Dermis microvascular lymphatic vessel endothelial cell (primary cell): ENCODE measurements at places on chromosomes 5 and 9. TPM values are rescaled to one million over a fixed set of nuclear protein-coding genes. Genes with fewer than 3 reads are reported as not detected.
A peak's percentile ranks its signal among the peaks of the same experiment; 100 is the strongest.

The HAPLN1 gene
- not detected in 2 replicates for total RNA-seq

The EPB41L4B gene
- 0.39 and 0.51 TPM in 2 replicates for total RNA-seq

The GABRA1 gene
- total RNA-seq, result not detected in 2 replicates

The DNAJC21 gene
- 15.5 and 16.6 TPM in 2 replicates for total RNA-seq

The PCDHA6 gene
- 0.25 TPM in 1 of 2 replicates, not detected in the other for total RNA-seq

The ANKH gene
- total RNA-seq, result 12.7 and 42.4 TPM in 2 replicates

The ACER2 gene
- total RNA-seq, result 5.0 and 7.8 TPM in 2 replicates

The MEIKIN gene
- total RNA-seq, result not detected in 2 replicates

The PKD2L2 gene
- total RNA-seq, result not detected in 2 replicates

The ALDH7A1 gene
- total RNA-seq, result 20.4 and 40.2 TPM in 2 replicates

The CCL19 gene
- not detected in 2 replicates for total RNA-seq

The SEMA5A gene
- under 0.01 and 0.13 TPM in 2 replicates for total RNA-seq

The PRDM9 gene
- total RNA-seq, result not detected in 2 replicates

The SLC25A2 gene
- total RNA-seq, result under 0.01 and 0.13 TPM in 2 replicates

The PLPP7 gene
- total RNA-seq, result 1.9 and 2.3 TPM in 2 replicates

The TMEM174 gene
- not detected in 2 replicates for total RNA-seq

The PTGDS gene
- 0.13 and 0.25 TPM in 2 replicates for total RNA-seq

- DNase-seq, result no peak
These were observed 194.0 kb downstream of the CRB2 start for GRCh38 chr9:123550012-123550411.

- DNase-seq, result no peak
These were observed 964.7 kb upstream of the PTPRD start for GRCh38 chr9:11577522-11577921.

GRCh38 chr5:178577376-178577839, 12.8 kb downstream of the COL23A1 start:
- DNase-seq, result no peak

DNA sequence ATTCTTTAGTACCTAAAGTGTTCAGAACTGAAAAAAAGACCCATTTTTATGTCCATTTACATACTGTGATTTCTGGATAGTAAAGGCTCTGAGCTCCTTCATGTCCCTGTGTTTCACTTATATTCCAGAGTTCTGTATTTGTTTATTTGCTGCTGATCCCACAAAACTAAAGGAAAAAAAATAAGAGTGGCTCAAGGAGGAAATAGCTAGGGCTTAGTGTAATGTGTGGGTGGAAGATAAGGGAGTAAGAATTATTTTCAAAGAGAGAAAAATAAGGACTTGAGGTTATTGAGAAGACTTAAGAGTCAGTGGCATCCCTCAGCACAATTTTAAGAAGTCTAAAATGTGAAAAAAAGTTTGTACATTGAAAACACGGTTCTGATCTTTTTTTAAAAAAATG, 46.0 kb downstream of the ENTREP1 start:
- peak; percentile 74 for DNase-seq

- DNase-seq, result no peak
These were observed 51.9 kb upstream of the RNF38 start for GRCh38 chr9:36451949-36452348.

DNA sequence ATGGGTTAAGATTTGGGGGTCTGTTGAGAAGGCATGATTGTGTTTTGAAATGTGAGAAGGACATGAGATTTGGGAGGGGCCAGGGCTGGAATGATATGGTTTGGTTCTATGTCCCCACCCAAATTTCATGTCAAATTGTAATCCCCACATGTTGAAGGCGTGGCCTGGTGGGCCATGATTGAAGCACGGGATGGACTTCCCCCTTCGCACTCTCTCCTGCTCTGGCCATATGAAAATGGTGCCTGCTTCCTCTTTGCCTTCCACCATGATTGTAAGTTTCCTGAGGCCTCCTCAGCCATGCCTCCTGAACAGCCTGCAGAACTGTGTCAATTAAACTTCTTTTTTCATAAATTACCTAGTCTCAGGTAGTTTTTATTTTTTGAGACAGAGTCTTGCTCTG, 14.7 kb upstream of the NOTCH1 start:
- no peak for DNase-seq

GRCh38 chr5:36079200-36079781, 12.6 kb upstream of the UGT3A2 start:
- peak; percentile 49 for DNase-seq

DNA sequence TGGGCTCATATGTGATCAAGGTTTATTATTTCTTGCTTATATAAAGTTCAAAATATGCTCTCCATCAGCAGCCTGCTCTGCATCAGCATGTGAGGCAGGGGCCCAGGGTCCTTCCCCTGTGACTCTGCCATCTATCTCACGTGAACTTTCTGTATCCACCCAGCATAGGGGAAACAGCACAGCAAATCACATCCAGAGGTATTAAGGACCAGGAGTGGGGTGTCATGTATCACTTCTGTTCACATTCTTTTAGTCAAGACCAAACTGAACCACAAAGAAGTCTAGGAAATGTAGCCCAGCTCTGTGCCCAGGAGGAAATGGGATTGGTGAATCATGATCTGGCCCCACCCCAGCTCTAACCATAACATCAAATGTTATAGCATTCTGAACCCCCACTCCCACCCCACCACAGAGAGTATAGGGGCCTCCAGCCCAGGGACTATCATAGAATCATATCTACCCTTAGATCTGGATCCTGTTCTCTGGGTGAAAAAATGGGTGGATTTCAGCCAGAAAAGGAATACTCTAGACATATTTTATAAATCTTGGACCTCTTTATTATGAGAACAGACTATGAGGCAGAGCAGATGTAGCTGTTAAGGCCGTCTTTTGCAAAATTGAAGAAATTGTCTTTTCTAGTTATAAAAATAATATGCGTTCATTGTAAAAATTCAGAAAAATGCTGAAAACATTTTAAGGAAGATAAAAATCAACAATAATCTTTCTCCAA, 473.7 kb downstream of the ARHGEF28 start:
- DNase-seq, result no peak

DNA sequence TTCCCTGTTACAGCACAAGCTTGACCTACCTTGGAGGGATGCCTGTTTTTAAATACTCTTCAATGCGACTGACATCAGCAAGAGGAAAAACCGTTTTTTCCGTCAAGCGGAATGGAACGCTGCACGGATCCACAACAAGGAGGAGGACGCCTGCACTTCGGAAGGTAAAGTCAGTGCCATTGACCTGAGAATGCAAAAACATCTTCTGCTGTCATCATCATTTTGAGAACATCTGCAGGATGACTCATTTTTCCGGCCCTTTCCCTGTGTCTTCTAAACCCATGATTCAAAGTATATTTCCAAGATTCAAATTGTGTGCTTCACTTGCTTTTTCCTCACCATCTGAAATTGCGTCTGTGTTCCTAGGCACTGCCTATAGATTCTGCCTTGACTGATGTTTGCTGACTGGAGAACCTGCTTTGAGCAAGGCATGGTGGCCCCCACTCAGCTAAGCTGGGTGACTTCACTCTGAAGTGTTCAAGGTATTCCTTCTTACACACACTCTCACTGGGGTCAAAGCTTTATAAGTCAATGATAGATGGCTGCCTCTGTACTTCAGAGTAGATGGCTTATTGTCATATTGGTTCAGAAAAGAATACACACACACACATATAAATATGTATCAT, 78.1 kb downstream of the CEMIP2 start:
- no peak for DNase-seq

- DNase-seq, result no peak
These were observed 1045.6 kb upstream of the WWC1 start for GRCh38 chr5:167245868-167246267.

DNA sequence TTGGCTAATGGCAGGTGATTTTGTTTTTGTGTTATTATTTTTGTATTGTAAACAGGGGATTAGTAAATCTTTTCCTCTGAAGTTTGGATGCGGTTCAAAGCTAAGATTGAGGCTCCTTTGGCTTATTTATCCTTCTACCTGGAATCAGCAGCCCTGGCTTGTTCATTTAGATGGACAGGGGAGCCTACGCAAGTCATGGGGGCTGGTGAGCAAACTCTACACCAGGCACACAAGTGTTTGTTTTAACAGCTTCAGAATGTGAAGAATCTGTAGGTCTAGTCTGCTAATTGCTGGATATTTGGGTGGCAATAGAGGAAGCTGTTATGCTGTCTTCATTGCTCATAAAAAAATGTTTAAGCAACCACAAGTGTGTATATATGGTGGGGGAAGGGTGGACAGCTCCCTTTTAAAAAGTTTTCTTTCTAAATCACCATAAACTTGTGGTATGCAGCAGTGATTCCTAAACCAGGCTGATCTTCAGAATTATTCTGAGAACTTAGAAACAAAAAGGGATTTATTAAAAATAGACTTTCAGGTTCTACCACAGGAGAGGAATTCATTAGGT, 20.7 kb downstream of the ZNF462 start:
- no peak for DNase-seq

- no peak for DNase-seq
These were observed 33.0 kb downstream of the CAMK2A start for GRCh38 chr5:150256410-150257064.

DNA sequence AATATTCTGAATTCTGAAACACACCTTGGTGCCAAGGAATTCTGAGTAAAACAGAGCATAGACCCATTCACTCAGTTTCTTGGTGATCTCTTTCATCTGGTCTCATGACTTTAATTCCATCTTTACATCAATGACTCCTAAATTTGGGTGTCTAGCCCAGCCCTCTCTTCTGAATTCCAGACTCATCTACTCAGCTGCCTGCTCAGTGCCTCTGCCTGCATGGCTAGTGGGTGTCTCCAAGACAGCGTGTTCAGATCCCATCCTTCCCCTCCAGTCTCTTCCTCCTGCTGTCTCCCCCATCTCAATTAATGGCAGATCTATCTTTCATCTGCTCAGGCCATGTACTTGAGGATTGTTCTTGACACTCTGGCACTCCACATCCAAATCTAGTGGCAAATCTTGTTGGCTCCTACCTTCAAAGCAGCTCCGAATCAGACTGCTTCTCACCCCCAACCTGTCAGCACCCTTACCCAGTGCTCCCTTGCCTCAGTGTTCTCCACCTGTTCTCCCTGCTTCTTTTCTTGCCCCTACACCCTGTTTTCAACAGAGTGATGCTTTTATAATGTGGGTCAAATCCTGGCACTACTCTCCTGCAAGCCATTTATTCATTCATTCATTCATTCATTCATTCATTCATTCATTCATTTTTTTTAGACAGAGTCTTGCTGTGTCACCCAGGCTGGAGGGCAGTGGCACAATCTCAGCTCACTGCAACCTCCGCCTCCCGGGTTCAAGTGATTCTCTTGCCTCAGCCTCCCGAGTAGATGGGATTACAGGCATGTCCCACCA, 5.3 kb downstream of the CAVIN4 start:
- no peak for DNase-seq

GRCh38 chr5:88544671-88545070, 276.0 kb upstream of the TMEM161B start:
- no peak for DNase-seq

- DNase-seq, result no peak
These were observed 58.6 kb upstream of the LMNB1 start for GRCh38 chr5:126718236-126718868.

- no peak for DNase-seq
These were observed 4.6 kb upstream of the TRAF2 start for GRCh38 chr9:136881691-136882108.

- no peak for DNase-seq
These were observed 323.4 kb downstream of the PSAT1 start for GRCh38 chr9:78620303-78620702.

DNA sequence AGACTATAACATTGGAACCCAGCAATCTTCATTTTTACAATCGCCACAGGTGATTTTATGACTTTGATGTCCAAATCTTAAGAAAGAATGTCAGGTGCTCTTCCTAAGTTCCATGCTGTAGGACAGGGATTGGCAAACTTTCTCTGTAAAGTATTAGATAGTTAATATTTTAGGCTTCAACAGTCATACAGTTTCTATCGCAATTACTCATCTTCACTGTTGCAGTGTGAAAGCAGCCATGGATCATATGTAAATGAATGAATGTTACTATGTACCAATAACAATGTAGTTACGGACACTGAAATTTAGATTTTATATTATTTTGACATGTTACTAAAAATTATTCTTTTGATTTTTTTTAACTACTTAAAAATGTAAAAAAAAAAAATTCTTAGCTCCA, 169.7 kb downstream of the DTWD2 start:
- no peak for DNase-seq

GRCh38 chr9:94804316-94804715, 77.8 kb downstream of the AOPEP start:
- no peak for DNase-seq

- DNase-seq, result no peak
These were observed 351.8 kb downstream of the RAB3C start for GRCh38 chr5:58934629-58935097.

DNA sequence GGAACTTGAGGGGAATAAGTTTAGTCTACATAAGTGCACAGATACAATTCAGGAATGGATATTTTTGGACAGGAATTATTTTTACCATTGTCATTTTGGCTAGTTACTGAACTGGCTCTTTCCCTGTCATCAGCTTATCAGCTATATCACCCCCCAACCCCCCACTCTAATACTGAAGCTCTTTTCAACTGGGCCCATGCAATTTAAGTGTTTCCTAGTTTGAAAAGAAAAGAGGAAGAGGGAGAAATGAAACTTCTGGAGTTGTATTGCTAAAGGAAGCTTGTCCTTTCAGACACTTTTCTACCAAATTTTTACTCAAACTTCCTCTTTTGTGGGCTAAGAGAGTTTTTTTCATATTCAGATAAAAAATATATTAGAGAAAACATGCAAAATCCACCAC, 18.5 kb upstream of the TIMD4 start:
- no peak for DNase-seq

DNA sequence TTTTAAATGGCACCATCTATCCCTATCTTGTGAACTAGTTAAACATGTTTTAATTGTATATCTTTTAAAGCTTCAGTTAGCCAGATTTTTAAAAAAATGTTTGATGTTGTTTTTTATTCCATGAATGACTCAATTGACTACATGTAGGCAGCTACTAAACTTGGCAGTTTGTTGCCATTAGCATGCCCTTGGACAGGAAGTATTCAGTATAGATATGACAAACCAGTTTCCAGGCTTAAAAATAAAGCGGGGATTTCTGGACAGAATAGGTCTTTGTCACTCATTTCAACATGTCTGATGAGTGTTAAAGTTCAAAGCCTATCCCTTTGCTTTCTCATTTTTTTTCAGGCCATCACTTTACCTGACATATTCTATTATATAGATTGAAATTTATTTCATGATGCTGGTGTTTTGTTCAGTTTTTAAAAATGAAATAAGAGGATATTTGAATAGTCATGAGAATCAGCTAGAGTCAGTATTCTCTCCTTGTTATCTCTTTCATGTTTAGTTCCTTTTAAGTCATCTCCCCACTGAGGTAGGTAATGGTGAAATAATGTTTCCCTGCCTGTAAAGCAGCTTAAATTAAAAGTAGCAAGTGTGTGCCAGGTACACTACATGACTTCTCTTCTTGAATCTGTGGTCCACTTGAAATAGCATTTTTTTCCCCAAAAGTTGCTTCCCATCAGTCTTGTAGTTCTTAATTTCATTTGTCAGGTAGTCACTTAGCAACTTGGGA, 11.9 kb downstream of the TNFAIP8 start:
- DNase-seq, result peak; percentile 85
